ENCODE measurements at places on chromosomes 2 and 18.

- no peak for DNase-seq
Measured at GRCh38 chr2:236730393-236730792, 160.8 kb downstream of the ACKR3 start.

GRCh38 chr2:30358842-30359241 is 88.2 kb upstream of the LCLAT1 start:
- no peak for DNase-seq

GRCh38 chr2:100953406-100954043 is 48.6 kb upstream of the RPL31 start:
- DNase-seq: peak; percentile 52

DNA sequence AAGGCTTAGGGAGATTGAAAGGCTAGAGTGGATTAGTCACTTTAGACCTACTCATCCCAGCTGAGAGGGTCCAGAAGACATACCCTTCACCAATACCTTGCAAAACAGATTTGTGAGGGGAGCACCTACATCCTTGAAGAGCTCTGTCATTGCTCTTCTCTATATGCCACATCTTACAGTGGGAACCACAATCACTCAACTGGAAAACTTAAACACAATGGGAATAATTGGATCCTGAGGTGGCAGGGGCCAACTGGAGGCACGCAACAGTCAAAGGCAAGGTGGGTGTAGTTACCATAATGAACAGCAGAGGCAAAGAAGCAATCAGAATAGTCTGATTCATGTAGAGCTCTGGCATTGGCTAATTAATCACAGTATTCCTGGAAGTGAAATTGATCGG is 35.4 kb downstream of the PDE1A start:
- no peak for DNase-seq

DNA sequence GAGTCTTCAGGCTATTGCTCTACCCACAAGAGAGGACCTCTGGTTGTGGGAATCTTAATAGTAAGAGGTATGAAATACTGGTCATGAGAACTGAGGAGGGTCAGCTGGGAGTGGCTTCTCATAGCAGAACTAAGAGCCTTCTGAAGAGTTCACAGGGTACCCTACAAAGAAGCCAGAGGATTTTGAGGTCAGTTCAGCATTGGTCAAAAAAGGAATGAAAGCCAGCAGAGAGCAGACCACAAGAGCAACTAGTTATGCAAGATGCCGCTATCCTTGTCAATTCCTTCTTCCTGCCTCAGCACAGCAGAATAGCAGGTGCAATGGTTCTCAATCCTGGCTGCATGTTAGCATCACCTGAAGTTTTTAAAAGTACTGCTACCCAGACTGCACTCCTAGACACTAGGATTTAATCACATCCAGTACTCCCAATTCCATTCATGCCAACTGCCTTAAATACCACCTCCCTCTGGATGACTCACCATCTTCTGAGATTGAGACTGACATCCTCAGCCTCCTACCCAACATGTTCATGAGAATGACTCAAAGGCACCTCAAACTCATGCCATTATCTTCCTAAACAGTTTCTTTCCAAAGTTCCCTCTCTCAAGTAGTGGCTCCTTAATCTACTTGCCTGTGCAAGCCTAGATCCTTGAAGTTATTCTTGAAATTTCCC is 81.0 kb upstream of the RBMS1 start:
- no peak for DNase-seq

DNA sequence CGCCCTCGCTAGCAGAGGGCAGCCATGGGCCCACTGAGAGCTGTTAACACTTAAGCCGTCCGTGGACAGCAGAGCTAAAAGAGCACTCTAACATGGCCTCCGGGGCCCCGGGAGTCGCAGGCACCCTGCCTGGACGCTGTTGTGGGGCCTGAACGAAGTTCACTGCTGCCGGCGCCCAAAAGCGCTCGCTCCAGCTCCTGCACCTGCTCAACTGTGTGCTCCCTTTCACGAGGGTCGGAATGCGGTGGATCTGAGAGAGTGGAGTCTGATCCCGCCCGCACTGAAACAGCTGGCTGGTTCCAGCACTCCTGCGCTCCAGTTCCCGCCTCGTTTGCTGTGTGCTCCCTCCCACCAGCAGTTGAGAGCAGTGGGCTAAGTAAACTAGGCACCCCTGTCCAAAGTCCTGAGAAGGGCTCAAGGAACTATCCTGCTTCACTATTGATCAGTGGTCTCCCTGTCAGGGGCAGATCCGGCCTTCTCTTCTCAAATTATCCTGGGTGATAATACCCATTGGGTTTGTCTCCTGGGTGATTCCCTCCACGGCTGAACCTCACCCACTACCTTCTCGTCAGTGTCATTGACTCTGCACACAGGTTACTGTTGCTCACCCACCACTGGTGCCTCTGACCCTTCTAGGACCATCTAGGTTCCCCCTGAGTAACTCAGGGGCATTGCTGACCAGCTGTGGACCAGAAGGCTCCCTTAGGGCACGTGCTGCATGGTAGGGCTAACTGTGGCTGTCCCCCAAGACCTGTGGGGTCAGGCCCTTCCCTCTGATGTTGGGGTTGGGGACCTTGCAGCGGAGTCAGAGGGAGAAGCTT is 23.5 kb downstream of the B3GNT7 start:
- DNase-seq: no peak

- DNase-seq: peak; percentile 33
Measured at GRCh38 chr2:56077359-56077915, 106.4 kb upstream of the CCDC85A start.

GRCh38 chr2:841036-841435 is 109.6 kb upstream of the SNTG2 start:
- no peak for DNase-seq

DNA sequence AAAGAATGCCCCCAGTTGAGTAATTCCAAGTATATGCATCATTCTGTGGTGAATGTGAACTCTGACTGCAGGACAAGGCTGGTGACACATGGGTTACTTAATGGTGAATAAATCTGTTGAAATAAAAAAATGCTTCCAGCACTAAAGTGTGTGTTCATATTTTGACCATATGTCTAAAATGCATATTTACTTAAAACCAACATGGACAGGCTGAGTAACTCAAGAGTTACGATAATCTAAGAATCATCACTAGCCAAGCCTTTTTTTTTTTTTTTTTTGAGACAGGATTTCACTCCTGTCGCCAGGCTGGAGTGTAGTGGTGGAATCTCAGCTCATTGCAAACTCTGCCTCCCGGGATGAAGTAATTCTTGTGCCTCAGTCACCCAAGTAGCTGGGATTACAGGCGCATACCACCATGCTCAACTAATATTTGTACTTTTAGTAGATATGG is 47.1 kb upstream of the CCBE1 start:
- DNase-seq: no peak

GRCh38 chr2:460861-461260 is 173.0 kb upstream of the ALKAL2 start:
- DNase-seq: peak; percentile 61

- no peak for DNase-seq
Measured at GRCh38 chr2:20015482-20016083, 3.1 kb upstream of the MATN3 start.

DNA sequence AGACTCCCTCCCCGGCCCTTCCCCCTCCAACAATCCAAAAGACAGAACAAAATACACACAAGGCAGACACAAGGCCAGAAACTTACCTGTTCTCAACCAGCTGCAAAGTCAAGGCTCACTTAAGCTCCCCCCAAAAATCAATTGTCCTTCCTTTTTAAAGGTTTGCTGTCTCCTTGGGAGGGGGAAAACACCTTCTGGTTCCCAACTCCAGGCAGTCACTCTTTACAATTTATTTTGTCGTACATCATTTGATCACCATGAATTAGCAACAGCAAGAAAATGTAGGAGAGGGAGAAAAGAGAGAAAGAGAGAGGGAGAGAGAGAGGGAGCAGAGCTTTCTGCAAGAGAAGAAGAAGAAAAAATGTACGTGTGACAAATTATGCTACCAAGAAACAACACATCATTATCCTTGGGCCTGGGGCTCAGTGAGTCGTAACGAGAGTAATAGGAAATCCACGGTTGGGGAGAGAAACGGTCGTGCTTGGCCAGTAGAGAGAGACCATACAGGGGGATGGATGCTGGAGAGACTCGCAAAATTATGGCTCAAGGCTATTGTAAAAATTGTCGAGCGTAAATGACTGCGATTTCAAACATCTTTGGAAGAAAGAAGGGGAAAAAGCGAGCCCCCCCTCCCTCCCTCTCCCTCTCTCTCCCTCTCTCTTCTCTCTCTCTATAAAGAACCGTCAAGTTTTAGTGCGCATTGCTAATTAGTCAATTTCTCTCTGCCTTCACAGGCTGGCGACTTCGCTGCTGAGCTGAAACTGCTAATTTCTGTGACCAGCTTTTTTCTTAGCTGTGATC is at the start of gene KLHL14:
Gene KLHL14 (minus strand): TSS at position 443 of the 801 bp plus-strand sequence. CDS start 2,432 bp downstream, outside the sequence.
- no peak for DNase-seq

DNA sequence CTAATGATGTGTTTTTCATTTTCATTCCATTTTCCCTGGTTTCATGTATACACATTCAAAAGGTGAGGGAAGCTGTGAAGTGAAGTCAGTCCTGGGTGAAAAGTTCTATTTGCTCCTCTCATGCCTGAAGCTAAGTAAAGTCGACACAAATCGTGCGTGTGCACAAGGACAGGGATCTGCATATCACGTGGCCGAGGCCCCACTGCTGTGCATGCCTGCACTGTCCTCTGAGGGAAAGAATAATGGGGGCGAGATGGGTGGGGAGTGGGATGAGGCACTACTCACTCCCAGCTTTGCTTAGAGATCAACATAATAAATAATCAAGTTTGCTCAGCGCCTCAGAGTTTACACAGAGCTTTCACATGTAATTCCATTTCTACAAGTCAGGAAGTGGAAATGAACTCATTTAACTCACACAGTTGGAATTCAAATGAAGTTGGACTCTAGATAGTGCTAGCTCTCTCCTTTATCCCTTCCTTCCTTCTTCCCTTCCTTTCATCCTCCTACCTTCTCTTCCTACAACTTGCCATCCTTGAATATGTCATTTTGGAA is 5.1 kb upstream of the PTPRM start:
- no peak for DNase-seq

- no peak for DNase-seq
Measured at GRCh38 chr2:11742702-11743357, 3.6 kb upstream of the LPIN1 start.

DNA sequence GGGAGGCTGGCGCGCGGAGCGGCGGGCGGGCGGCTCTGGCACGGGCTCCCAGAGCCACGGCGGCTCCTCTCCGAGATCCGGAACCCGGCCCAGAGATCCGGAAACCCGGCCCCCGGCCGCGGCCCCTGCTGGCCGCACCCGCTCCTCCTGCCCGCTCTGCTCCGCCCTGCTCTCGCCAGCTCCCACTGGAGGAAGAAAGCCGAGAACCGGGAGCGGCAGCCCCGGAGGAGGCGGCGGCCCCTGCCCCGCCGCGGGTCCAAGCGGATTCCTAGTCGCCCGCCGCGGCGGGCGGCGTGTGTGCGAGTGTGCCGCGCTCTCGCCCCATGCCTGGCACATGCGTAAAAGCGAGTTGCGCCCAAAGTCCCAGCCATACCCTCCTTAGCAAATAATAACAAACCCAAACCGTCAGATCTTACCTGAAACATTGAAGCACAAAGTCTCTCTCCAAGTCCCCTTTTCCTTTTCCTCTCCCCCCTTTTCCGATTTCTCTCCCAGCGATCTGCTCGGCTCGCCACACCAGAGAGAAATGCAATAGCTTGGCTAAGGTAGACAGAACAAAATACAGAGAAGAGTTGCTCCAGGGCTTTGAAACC is 108.7 kb upstream of the KCTD1 start:
- peak; percentile 32 for DNase-seq

- no peak for DNase-seq
Measured at GRCh38 chr18:49647496-49648168, 85.8 kb downstream of the LIPG start.

DNA sequence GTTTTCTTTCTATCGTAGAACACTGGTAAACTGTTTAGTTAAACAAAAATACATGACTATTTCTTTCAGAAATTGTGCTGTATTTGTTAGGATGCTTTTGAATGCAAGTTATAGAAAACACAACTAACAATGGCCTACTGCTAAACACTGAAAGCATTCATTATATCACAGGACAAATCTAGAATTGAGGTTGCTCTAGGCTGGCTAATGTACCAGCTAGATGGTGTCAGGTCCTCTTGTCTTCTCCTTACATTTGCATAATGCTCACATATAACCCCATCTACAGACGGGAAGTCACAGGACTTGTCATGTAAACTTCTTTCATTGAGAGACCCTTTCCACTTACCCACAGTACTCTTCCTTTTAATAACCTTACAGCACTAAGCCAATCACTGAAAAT is 586.8 kb downstream of the DSC3 start:
- DNase-seq: no peak

- no peak for DNase-seq
Measured at GRCh38 chr2:136059036-136059472, 58.9 kb downstream of the CXCR4 start.

- peak; percentile 83 for DNase-seq
Measured at GRCh38 chr2:9753665-9754531, 89.4 kb upstream of the TAF1B start.

- DNase-seq: no peak
Measured at GRCh38 chr2:106839849-106840595, 45.9 kb downstream of the ST6GAL2 start.

- no peak for DNase-seq
Measured at GRCh38 chr2:240246173-240246820, 105.8 kb upstream of the OTOS start.

GRCh38 chr2:236960531-236960930 is 125.2 kb upstream of the COPS8 start:
- no peak for DNase-seq

DNA sequence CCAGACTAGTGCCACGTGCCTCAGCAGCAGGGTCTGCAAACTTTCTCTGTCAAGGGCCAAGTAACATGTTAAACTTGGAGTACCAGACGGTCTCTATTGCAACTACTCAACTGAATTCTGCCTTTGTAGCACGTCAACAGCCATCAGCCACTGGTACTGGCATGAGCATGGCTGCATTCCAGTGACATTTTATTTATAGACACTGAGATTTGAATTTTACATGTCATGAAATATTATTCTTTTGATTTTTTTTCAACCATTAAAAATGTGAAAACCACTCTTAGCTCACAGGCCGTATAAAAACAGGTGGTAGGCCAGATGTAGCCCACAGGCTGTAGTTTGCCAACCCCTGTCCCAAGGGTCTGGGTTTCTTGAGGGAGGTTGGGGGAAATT is 199.7 kb downstream of the TPGS2 start:
- no peak for DNase-seq

DNA sequence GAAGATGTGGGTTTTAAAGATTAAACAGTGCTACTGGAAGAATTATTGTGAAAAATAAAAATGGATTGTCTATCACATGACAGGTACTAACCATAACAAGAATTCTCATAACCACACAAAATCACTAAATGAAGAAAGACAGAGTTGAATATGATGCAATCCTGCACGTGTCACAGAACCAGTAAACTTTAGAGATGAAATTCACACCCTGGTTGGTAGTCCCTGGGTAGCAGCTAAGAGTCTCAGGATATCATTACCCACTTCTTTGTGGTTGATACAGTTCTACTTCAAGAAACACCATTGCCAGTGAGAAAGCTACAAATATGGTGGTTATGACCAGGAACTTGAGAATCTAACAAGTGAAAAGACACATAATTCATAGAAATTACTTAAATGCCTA is 450.2 kb downstream of the ERBB4 start:
- no peak for DNase-seq

- DNase-seq: no peak
Measured at GRCh38 chr2:202158796-202159195, 79.6 kb downstream of the SUMO1 start.

- DNase-seq: no peak
Measured at GRCh38 chr2:178263159-178263860, 69.0 kb downstream of the OSBPL6 start.
